ENCODE measurements at places on chromosomes 13 and 19.

- no peak for DNase-seq
Measured at GRCh38 chr19:18861235-18861634, 29.5 kb downstream of the UPF1 start.

DNA sequence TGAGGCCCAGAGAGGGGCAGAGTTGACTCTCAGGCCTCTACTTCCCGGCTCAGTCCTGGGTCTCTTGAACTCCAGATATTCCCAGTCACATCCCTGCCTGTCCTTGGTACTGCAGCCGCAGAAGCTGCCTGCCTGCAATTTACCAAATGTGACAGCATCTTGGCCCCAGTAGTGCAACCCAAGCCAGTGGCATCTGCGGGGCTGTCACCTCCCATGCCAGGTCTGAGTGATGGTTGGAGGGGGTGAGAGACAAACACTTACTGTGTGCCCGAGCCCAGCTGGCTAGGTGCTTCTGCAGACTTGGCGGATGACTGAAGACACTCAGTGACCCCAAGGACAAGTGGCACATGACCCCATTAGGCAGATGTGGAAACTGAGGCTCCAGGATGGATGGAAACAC is 18.4 kb downstream of the ZNRF4 start:
- DNase-seq, result no peak

GRCh38 chr13:73224703-73225102 is 165.9 kb downstream of the KLF5 start:
- DNase-seq, result no peak

DNA sequence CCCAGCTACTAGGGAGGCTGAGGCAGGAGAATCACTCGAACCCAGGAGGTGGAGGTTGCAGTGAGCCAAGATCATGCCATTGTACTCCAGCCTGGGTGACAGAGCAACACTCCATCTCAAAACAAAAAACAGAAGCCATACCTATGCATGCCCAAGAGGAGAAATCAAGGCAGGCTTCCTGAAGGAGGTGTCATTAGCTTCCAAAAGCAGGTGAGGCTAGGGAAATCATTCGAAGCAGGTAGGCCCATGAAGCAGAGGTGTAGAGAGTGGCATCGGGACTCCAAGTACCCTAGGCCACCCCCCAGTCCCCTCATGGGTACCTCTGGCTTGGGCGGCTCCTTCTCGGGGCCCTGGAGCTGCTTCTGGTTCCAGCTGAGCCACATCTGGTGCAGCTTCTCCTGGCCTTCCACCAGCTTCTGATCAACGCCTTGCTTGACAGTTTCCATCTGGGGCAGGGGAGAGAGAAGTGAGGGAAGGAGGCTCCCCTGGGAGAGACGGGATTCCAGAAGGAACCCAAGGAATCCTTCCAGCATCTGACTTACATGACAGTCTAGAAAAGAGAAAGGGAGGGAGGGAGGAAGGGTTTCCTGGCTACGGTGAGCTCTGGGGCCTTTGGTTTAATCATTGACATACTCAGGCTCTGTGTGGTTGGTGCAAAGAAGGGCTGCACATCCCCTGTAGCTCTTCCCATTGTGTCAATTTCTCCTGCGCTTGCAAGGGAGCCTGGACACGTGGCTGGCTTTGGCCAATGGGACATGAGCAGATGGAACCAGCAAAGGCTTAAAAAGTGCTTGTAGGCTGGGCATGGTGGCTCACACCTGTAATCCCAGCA is 13.1 kb upstream of the TICAM1 start:
- no peak for DNase-seq

- DNase-seq, result no peak
Measured at GRCh38 chr19:42345191-42345812, 19.9 kb downstream of the MEGF8 start.

DNA sequence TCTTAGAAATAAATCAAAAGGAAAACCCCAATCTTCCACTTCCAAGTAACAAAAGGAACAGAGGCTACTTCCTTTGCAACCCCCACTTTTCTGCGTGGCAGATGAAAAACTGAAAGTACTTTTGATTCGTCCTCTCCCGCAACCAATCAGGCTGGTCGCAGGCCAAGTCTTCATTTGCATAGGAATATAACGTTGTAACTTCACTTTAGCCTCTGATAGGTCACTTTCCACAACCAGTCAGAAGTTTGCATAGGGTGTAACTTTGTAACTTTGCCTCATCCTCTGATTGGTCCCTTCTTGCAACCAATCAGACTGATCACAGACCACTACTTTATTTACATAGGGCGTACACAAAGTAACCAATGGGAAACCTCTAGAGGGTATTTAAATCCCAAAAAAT is 37.2 kb downstream of the TGDS start:
- no peak for DNase-seq

GRCh38 chr13:40207001-40207478 is 459.4 kb downstream of the FOXO1 start:
- DNase-seq, result no peak

Measured in NCI-H1092 treated with DMSO at 0.1 percent for 48 hours (cell line).